Peyer's patch (tissue), 4 donors: ENCODE measurements at places on chromosomes 12 and 14.

GRCh38 chr12:112121780-112122565 is 3.4 kb upstream of the TRAFD1 start:
- peak; percentile 59 for DNase-seq

DNA sequence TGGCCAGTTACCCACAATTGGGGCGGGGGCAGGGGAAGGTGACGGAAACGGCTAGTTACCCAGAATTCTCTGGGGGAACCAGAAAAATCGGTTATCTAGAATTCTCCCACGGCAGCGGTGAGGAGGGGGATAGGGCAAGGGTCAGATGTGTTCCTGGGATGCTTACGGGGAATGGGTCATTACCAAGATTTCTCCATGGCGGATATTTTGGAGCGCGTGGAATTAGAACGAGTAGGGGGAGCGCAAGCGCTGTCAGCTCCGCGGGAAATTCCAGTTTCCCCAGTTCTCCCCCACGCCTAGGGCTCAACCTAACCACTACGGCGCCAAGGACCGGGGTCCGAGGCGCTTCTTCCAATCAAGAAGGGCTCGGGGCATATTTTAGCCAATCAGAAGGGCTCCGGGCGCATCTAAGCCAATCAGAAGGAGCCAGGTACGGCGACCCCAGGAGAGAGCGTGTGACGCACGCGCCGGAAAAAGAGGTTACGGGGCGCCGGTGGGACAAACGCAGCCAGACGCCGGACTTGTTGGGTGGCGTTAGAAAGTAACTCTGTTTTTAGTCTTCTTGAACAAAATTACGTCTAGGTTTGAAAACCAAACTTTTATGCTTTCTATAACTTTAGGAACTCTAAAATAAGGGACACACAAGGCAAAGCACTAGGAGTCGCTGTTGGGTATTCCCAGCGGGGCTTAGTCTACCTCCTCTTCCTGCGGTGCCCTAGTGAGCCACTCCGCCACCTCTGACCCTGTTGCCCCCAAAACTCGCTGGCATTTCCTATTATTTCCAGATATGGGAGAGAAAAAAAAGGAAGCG is at the start of gene PAN2:
TSS of gene PAN2 (minus strand) at position 322 of the 811 bp plus-strand sequence. CDS start 906 bp downstream, outside the sequence.
- peak; percentile 93 for DNase-seq

- DNase-seq = no peak
These were observed 48.1 kb upstream of the DUSP6 start for GRCh38 chr12:89400415-89400814.

- no peak for DNase-seq
These were observed 7.4 kb downstream of the TMEM120B start for GRCh38 chr12:121719926-121720414.

DNA sequence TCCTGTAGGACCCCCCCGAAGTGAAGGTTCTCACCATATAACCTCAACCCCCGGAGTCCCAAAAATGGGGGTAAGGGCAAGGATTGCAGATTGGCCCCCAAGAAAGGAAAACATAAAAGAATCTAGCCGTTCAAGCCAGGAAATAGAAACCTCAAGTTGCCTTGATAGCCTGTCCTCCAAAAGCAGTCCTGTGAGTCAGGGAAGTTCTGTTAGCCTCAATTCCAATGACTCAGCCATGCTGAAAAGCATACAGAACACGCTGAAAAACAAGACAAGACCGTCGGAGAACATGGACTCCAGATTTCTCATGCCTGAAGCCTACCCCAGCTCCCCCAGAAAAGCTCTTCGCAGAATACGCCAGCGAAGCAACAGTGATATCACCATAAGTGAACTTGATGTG is 344.2 kb upstream of the RGS6 start:
- no peak for DNase-seq

- DNase-seq = no peak
These were observed 878.7 kb downstream of the DIO2 start for GRCh38 chr14:79332504-79333197.

DNA sequence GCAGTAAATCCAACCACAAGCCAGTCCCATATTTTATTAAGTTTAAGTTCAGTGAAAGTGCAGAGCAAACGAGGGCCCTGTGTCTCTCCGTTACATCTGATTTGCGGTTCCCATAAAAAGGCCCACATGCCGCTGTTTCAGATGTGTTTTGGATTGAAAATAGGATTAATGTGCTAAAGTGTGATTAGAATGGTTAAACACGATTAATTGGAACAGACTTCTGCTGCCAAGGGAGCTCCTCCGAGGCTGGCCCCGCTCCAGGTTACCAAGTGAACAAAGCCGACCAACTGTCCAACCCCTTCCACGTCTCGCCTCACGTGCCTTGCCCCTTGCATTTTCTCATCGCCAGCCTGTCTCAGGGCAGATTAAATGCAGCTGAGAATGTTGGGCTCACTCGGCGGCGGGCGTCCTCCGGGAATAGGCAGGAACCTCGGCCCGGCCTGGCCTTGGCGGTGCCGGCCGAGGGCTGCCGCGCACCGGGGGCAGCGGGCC is 166.5 kb upstream of the GSC start:
- no peak for DNase-seq

DNA sequence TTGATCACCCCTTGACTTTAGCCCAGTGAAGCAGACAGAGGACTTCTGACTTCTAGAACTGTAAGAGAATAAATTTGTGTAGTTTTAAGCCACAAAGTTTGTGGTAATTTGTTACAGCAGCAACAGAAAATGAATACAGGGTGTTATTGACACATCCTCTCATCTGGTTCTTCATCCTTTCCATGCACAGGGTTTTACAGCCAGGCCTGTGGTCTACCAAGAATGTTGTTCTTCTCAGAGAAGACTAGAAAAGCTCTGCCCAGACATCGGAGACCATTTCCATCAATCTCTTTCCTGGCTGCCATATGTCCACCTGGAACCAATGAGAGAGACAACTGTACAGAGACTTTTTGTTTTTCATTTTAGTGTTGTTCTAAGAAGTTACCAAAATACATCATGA is 308.2 kb upstream of the AMIGO2 start:
- DNase-seq = no peak
